Chondrocyte (in vitro differentiated cells): ENCODE measurements at places on chromosomes 1 and 21. TPM values are rescaled to one million over a fixed set of nuclear protein-coding genes. Genes with fewer than 3 reads are reported as not detected.

The MMEL1 gene
- total RNA-seq = 0.62 to 0.92 TPM in 2 of 3 replicates, not detected in the other

The CELA3A gene
- not detected in 3 replicates for total RNA-seq

The TRIM45 gene
- 5.3 to 6.3 TPM (median 6.0 TPM) in 3 replicates for total RNA-seq

The HAX1 gene
- total RNA-seq = 60.9 to 104 TPM (median 97.1 TPM) in 3 replicates

The NR1I3 gene
- total RNA-seq = not detected in 3 replicates

The NR5A2 gene
- not detected in 3 replicates for total RNA-seq

The ZNF691 gene
- 5.5 to 7.6 TPM (median 7.4 TPM) in 3 replicates for total RNA-seq

The SPATA21 gene
- total RNA-seq = not detected in 3 replicates

The ADGRL4 gene
- total RNA-seq = 4.9 to 6.9 TPM (median 5.7 TPM) in 3 replicates

The PAPPA2 gene
- total RNA-seq = 0.42 to 1.00 TPM (median 0.73 TPM) in 3 replicates

The ARMH1 gene
- 1.3 to 2.1 TPM (median 1.7 TPM) in 3 replicates for total RNA-seq

The EFNA1 gene
- 10.9 to 27.6 TPM (median 12.6 TPM) in 3 replicates for total RNA-seq
